ENCODE measurements at places on chromosomes 3 and 15.

DNA sequence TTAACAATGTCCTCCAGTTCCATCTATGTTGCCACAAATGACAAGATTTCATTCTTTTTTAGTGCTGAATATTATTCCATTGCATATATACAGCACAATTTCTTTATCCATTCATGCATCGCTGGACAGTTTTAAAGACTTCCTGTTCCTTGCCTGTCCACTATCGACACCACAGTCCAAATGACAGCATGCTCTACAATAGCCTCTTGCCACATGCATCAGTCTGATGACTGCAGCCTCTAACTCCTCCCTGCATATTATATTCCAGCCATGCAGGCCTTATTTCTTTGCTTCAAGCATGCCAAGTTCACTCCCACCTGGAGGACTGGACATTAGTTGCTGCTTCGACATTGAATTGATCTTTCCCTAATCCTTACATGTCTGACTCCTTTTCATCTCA lies 306.2 kb downstream of the FOXP1 start:
- no peaks in the 10 kb centered on the region for H3K27me3 ChIP-seq
- H3K4me1 ChIP-seq: peaks cover 5% of the 10 kb centered on the region
- H3K36me3 ChIP-seq: peaks cover 10% of the 10 kb centered on the region
- no peak for DNase-seq

DNA sequence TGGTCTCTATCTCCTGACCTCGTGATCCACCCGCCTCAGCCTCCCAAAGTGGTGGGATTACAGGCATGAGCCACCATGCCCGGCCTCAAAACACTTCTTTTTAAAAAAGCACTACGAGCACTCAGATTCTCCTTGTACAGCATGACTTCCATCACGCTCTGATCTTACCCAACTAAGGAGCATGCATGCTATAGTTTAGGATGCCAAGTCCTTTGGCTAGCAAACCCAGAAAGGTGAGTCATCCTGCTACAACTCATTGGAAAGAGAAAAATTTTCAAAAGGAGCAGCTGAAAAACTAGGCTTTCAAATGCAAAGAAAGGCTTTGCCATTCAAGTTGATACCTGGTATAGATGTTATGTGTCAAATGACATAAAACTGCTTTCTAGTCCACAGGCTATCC lies 70.3 kb upstream of the PRICKLE2 start:
- no peak overlapping the region for H3K4me3 ChIP-seq
- no peaks in the 10 kb centered on the region for H3K27me3 ChIP-seq
- H3K36me3 ChIP-seq: no peaks in the 10 kb centered on the region
- DNase-seq: no peak
- no peaks in the 10 kb centered on the region for H3K4me1 ChIP-seq
- H3K27ac ChIP-seq: no peak overlapping the region

DNA sequence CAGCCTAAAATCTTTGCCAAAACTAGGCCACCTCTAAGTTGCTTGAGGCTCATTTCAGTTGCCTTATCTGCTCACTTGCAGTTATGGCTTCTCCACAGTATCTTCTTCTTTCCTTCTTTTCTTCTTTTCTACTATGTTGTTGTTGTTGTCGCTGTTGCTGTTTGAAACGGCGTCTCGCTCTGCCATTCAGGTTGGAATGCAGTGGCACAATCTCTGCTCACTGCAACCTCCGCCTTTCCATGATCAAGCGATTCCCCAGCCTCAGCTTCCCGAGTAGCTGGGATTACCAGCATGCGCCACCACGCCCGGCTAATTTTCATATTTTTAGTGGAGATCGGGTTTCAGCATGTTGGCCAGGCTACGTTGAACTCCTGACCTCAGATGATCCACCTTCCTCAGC lies 210.8 kb upstream of the NR2F2 start:
- no peaks in the 10 kb centered on the region for H3K36me3 ChIP-seq
- no peaks in the 10 kb centered on the region for H3K4me1 ChIP-seq
- H3K27ac ChIP-seq: no peak overlapping the region
- no peak for DNase-seq
- H3K4me3 ChIP-seq: no peak overlapping the region
- H3K27me3 ChIP-seq: no peaks in the 10 kb centered on the region

- no peaks in the 10 kb centered on the region for H3K4me1 ChIP-seq
- H3K4me3 ChIP-seq: no peak overlapping the region
- H3K27ac ChIP-seq: no peak overlapping the region
- H3K27me3 ChIP-seq: no peaks in the 10 kb centered on the region
- DNase-seq: no peak
- peaks cover 61% of the 10 kb centered on the region for H3K36me3 ChIP-seq
These were observed 17.3 kb downstream of the RNF168 start for GRCh38 chr3:196486263-196486662.

DNA sequence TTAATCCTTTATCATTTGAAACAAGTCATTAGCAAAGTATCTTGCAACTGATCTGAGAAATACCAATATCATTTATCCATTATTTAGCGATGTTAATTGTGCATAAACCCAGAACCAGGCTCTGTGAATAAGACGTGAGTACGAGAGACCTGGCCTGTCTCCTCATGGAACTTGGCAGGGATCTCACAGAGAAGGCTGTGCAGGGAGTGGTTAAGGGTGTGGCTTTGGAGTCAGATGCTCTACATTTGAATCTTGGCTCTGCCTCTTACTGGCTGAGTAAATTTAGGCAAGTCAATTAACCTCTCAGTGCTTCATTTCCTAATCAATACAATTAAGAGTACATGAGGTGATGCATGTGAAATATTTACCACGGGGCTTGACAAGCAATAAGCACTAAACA lies 39.9 kb upstream of the TBL1XR1 start:
- H3K4me1 ChIP-seq: no peaks in the 10 kb centered on the region
- no peaks in the 10 kb centered on the region for H3K36me3 ChIP-seq
- no peaks in the 10 kb centered on the region for H3K27me3 ChIP-seq
- no peak overlapping the region for H3K4me3 ChIP-seq
- no peak overlapping the region for H3K27ac ChIP-seq
- no peak for DNase-seq

GRCh38 chr3:62084558-62084957 lies 288.8 kb downstream of the FEZF2 start:
- H3K4me3 ChIP-seq: no peak overlapping the region
- no peak for DNase-seq
- no peak overlapping the region for H3K27ac ChIP-seq

DNA sequence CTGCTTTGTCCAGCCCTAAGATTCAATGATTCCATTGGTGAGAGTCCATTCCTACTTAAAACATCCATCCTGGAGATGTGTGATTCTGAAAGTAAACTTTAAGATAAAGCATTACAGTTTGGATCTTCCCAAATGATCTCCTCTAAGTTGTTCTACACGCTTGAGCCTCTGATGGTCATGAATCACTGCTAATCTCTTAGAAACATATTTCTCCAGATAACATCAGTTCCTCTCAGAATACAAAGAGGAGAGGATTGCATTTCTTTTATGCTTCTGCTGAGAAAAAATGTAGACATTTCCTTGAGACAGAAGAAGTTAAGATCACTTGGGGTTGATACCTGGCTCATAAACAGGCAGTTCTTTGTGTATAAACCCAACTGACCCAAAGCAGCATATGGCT lies 281.2 kb upstream of the DPH6 start:
- H3K4me3 ChIP-seq: no peak overlapping the region
- DNase-seq: no peak
- no peaks in the 10 kb centered on the region for H3K27me3 ChIP-seq
- H3K4me1 ChIP-seq: no peaks in the 10 kb centered on the region
- no peak overlapping the region for H3K27ac ChIP-seq
- no peaks in the 10 kb centered on the region for H3K36me3 ChIP-seq

DNA sequence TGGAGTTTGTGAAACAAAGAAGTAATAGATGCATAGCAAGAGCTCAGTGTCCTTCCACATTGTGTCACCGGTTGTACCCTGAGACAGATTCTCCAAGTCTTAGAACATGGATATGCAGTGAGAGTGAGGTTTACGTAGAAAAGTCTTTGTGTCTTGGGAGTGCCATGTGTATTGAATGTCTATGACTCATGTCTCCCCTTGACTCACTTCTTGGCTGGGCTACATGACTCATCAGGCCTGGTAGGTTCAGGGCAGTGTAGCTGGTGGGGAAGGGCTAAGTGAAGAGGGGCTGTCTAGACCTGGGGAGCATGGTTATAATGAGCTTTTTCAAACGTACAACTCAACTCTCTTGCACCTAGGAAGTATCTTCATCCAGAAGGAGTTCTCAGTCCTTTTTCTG lies 167.4 kb downstream of the GAP43 start:
- H3K36me3 ChIP-seq: no peaks in the 10 kb centered on the region
- peaks cover 16% of the 10 kb centered on the region for H3K4me1 ChIP-seq
- H3K27ac ChIP-seq: no peak overlapping the region

- peaks cover 79% of the 10 kb centered on the region for H3K4me1 ChIP-seq
- DNase-seq: no peak
- no peaks in the 10 kb centered on the region for H3K27me3 ChIP-seq
- H3K36me3 ChIP-seq: peaks cover 16% of the 10 kb centered on the region
- no peak overlapping the region for H3K27ac ChIP-seq
These were observed 7.9 kb downstream of the ANP32A start for GRCh38 chr15:68812597-68813431.

DNA sequence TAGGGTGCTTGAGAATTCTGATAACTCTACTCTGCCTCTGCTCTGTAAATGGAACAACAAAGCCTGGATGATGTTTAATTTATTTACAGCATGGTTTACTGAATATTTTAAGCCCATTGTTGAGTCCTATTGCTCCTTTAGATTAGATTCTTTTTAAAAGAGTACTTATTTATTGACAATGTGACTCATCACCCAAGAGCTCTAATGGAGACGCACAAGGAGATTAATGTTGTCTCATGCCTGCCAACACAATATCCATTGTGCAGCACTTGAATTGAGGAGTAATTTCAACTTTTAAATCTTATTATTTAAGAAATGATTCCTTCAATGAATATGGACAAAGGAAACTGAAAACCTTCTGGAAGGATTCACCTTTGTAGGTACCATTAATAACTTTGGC lies 691.4 kb downstream of the ZBBX start:
- H3K36me3 ChIP-seq: no peaks in the 10 kb centered on the region
- H3K27ac ChIP-seq: no peak overlapping the region
- no peak overlapping the region for H3K4me3 ChIP-seq
- no peaks in the 10 kb centered on the region for H3K27me3 ChIP-seq
- no peak for DNase-seq
- no peaks in the 10 kb centered on the region for H3K4me1 ChIP-seq

DNA sequence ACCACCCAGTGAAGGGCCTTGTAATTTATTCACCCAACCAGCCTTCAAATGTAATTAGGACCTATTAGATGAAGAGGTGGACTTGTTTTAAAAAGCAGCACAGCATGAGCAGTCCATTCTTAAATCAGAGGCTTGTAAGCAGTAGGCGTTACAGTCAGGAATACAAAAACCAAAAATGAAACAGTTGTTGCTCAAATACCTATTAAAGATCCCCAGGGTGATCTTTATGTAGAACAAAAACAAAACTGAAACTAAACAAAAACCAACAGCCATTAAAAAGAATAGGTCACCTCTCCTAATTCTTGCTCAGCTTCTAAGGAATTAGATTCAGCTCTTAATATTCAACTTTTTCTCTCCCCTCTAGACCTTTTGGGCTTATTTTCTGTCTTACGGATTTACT lies 104.9 kb upstream of the ST8SIA2 start:
- H3K27me3 ChIP-seq: no peaks in the 10 kb centered on the region
- no peaks in the 10 kb centered on the region for H3K4me1 ChIP-seq
- DNase-seq: no peak
- no peak overlapping the region for H3K4me3 ChIP-seq
- H3K27ac ChIP-seq: no peak overlapping the region

DNA sequence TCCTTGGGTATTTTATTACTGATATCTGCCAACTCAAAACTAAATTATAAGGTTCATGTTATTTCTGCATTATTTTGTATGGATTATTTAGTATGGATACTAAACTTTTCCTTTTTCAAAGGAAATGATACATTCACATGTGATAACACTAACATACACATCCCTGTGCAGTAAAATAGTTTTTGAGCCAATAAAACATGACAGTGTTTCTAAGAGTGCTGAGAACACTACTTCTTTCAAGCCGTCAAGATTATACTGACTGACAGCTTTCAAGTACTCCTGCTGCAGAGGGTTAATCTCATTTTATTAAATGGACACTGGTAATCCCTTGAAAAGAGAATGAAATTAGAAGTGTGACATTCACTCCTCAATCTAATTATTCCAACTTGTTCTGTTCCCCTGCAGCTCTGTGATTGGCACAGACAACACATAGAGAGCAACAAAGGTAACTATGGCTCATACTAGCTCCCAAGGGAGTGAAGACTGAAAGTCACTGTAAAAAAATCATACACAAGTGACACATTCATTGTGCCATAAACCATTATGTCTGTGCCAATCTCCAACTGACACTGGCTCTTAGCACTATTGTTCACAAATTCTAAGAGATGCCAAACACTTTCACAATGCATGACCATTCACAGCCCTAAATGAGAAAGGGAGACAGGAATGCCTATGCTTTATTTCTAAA lies 468.6 kb downstream of the SHQ1 start:
- no peak for DNase-seq
- peaks cover 15% of the 10 kb centered on the region for H3K36me3 ChIP-seq
- peaks cover 13% of the 10 kb centered on the region for H3K4me1 ChIP-seq

GRCh38 chr15:68537097-68537496 lies 41.7 kb upstream of the CORO2B start:
- no peak for DNase-seq
- no peaks in the 10 kb centered on the region for H3K36me3 ChIP-seq
- no peaks in the 10 kb centered on the region for H3K4me1 ChIP-seq
- no peak overlapping the region for H3K4me3 ChIP-seq

All from CD4-positive, alpha-beta T cell (primary cell).